Psoas muscle (tissue), 8 donors: ENCODE measurements at places on chromosomes 4 and X. TPM values are rescaled to one million over a fixed set of nuclear protein-coding genes. Genes with fewer than 3 reads are reported as not detected.

- DNase-seq = no peak
Measured at GRCh38 chrX:13432414-13433297, 112.8 kb upstream of the ATXN3L start.

DNA sequence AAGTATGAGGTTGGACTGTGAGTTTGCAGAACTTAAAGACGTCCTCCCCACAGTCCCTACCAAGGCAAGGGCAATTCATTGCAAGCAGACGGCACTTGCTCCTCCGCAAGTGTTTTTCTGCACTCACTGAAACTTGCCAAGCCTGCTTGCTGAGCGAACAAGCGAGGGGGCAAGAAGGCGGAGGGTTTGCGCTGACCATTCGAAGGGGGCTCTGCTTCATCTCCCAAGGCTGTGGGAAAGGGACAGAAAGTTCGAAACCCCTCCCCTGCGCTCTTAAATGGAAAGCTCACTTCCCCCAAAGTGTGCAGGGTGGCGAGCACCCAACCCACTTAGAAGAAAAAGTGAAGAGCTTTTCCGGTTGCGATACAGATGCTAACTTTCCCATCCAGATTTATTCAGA is 1.4 kb downstream of the MID1 start:
- no peak for DNase-seq

The TCP11X2 gene
- polyA plus RNA-seq = not detected

- no peak for DNase-seq
Measured at GRCh38 chr4:187961171-187961570, 34.4 kb upstream of the ZFP42 start.

The HPGD gene
- 0.52 TPM for polyA plus RNA-seq

The HMGN5 gene
- 3.0 TPM for polyA plus RNA-seq

The RGN gene
- polyA plus RNA-seq = 4.7 TPM

DNA sequence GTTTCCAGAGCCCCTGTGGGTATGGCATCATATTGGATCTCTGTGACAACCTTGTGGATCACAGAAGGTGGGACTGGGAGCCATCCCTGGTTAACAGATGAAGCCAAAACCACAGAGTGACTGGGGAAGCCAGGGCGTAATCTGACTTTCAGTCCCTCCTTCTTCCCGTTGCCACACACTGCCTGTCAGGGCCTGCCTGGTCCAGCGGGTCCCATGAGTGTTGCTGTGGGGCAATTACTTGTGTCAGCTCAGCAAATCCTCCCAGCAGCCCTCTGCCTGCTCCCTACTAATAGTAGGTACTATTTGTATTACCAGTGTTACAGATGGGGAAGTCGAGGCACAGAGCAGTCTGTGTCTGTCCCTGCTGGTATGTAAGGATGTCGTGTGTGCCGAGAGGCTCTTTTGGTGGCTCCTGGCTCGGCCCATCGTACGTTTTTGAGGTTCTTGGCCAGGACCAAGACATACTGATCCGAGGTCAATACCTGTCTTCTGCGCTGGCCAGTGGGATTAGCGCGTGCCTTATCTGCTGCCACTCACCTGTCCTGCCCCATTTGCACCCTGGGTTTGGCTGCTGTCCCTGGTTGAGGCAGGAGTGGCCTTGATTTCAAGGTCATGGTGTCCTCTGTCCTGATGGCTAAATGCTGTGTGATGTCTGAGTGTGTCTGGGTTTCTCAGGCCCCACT is 5.7 kb downstream of the NSG1 start:
- DNase-seq = peak; percentile 24

GRCh38 chr4:149987330-149988086 is 90.7 kb upstream of the DCLK2 start:
- no peak for DNase-seq

- no peak for DNase-seq
Measured at GRCh38 chrX:78710171-78710570, 37.3 kb upstream of the LPAR4 start.

- no peak for DNase-seq
Measured at GRCh38 chrX:96372313-96373046, 312.2 kb upstream of the DIAPH2 start.

The CDX4 gene
- not detected for polyA plus RNA-seq

The STS gene
- polyA plus RNA-seq = 3.9 TPM

GRCh38 chr4:18041114-18041513 is 19.6 kb upstream of the LCORL start:
- no peak for DNase-seq

- no peak for DNase-seq
Measured at GRCh38 chrX:66018585-66019309, 21.1 kb downstream of the VSIG4 start.

- no peak for DNase-seq
Measured at GRCh38 chrX:7485061-7485460, 337.1 kb upstream of the PUDP start.

The ESX1 gene
- polyA plus RNA-seq = not detected
